ENCODE measurements at places on chromosomes 3 and 15.

- no peak for DNase-seq
These were observed 17.3 kb downstream of the STIMATE start for GRCh38 chr3:52880047-52880446.

- no peak for DNase-seq
These were observed 79.4 kb upstream of the VEPH1 start for GRCh38 chr3:157582637-157582973.

GRCh38 chr3:159273070-159273469 is 471.2 kb downstream of the MFSD1 start:
- no peak for DNase-seq

DNA sequence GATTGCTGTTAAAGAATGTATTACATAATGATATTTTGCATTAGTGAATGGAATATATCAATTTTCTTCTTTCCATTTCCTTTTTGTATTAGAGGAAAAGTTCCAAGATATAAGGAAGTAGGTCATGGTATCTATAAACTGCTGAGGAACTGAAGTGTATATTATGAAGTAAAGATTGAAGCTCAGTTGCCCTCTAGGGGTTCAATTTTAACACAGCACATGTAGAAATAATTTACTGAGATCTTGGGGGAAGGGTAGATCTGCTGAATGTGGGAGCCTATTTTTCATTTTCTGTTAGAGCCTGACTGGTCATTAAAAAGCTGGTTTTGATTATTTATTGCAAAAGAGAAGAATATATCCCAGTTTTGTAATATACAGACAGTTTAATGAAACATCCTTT is 45.2 kb downstream of the CMC1 start:
- no peak for DNase-seq

DNA sequence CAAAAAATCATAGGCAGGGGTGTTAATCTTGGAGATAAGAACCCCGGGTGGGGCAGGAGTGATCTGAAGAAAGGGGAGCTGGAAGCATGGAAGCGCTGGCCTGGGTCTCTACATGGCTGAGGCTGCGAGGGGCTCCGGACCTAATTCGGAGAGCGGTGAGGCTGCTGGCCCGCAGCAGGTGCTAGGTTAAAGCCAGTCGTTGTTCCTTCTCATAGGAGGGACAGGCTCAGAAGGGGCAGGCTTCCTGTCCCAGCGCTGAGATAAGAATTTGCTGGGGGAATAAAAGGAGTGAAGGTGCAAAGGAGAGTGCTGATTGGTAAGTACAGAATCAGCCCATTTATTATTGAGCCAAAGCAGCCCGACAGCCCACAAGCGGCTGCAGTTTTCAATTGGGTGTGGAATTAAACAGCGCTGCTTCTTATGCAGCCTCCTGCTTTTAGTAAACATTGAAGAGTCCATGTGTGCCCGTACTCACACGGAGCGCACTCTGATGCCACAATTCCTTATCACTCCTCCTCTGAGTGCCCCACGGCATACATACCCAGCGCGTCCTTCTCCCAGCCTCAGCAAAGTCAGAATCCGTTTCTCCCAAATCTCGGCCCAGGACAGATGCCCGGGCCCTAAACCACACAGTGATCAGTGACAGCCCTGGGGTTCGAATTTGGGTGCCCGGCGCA is 17.1 kb downstream of the CHST13 start:
- DNase-seq = no peak

DNA sequence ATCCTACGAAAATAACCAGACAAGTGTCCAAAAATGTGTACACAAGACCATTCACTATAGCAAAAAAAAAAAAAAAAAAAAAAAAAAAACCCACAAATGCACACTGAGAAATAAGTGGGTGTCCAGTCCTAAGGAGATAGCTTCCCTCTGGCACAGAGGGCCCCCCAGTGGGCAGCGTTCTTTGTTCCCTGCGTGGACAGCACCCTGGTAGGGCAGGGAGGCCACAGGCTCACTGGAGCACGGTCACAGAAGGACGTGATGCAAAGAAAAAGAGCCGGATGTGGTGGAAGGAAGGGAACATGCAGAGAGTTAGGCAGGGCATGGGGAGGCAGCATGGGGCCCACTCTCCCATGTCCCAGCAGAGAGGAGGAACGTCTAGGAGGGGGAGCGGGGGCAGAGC is 210.7 kb upstream of the NSMCE3 start:
- no peak for DNase-seq

- DNase-seq = no peak
These were observed 52.3 kb downstream of the CRTAP start for GRCh38 chr3:33166095-33166494.

- DNase-seq = peak; percentile 79
These were observed 911 bp downstream of the RFTN1 start for GRCh38 chr3:16512435-16513140.

- no peak for DNase-seq
These were observed 41.7 kb upstream of the PCSK6 start for GRCh38 chr15:101531170-101531569.

- DNase-seq = no peak
These were observed 599.2 kb upstream of the ROBO1 start for GRCh38 chr3:80366808-80367548.

- no peak for DNase-seq
These were observed 21.6 kb downstream of the CHRNA3 start for GRCh38 chr15:78599189-78599588.

- no peak for DNase-seq
These were observed 27.7 kb downstream of the PTH1R start for GRCh38 chr3:46905213-46905560.

- DNase-seq = peak; percentile 66
These were observed 10.2 kb upstream of the KCNMB3 start for GRCh38 chr3:179260949-179261765.

DNA sequence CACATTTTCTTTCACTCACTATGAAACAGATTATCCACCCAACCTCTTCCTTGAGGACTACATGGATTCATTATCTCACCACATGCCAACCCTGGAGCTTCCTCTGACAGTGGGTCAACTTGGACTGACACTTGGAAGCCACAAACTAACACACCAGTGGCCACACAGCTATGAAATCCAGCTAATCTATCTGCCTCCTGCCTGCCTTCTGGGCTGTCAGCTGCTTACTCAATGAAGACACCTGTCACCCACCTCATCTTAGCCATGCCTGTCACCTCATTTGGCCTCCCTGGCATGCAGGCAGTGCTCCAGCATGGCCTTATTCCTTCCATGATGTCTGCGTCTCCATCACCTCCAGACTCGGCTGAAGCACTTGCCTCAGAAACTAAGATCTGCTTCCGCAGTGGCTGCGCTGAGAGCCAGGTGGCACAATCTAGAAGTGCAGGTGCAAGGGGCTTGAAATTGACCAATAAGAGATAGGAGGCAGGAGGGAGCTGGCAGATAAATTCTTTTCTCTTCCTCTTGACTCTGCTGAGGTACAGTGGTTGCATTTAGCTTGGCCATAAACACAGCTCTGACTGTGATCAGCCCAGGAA is 105.2 kb upstream of the RNF7 start:
- DNase-seq = no peak

GRCh38 chr3:75042941-75043340 is 428.5 kb upstream of the CNTN3 start:
- DNase-seq = no peak

DNA sequence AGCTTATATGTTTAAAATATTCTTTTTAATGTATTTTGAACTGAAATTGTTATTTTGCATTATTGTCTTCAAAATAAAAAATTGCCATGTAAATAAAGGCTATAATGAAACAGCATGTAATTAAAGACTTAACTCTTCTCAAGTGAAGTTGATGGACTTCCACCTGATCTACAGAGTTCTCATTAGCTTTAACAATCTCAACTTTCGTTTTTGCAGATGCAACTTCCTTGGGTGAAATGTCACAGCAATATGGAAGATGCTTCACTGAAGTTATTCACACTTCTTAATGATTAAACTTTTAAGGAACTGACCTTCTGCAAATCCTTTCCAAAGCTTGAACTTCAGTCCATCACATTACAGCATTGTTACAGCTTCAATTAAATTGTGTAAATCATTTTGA is 63.6 kb downstream of the OSTN start:
- DNase-seq = no peak

DNA sequence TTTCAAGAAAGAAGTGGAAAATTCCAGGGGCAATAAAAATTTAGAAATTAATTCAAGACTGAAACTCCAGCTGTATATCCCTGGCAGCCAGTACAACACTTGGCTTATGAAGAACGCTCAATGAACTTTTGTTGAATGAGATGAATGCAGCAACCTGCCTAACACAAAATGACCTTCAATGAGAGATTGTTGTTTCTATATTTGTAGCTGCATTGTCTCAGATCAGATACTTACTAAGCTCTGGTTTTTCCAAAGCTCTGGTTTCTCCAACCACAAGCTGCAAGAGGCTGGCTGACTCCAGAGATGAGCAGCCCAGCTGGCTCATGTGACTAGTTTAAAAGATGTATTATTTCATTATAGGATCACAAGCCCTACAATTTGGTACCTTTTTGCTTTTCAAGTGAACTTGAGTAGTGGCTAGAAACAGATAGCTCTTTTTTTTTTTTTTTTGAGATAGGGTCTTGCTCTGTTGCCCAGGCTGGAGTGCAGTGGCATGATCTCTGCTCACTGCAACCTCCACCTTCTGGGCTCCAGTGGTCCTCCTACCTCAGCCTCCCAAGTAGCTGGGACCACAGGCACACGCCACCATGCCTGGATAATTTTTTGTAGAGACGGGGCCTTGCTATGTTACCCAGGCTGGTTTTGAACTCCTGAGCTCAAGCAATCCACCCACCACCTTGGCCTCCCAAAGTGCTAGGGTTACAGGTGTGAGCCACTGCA is 57.4 kb downstream of the UMPS start:
- DNase-seq = no peak

GRCh38 chr3:120604784-120605183 is 8.6 kb downstream of the NDUFB4 start:
- DNase-seq = no peak

GRCh38 chr3:54433846-54434245 is 311.5 kb downstream of the CACNA2D3 start:
- DNase-seq = no peak

DNA sequence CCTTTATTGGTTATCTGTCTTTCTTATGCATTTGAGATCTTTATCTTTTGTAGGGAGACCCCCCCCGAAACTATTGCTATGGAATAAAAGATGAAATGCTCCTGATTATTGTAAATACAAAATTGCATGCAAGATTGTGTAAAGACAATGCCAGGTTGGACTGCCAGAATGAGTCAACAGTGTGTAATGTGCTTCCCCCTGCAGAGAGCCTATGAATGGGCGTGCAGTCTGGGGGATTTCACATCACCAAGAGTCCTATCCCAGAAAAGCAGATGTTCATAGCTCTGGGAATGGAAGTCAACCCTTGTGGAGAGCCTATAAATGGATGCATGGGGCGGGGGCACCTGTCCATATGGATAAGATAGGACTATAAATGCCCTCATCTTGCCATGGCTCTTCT is 584.3 kb downstream of the NSUN3 start:
- no peak for DNase-seq

DNA sequence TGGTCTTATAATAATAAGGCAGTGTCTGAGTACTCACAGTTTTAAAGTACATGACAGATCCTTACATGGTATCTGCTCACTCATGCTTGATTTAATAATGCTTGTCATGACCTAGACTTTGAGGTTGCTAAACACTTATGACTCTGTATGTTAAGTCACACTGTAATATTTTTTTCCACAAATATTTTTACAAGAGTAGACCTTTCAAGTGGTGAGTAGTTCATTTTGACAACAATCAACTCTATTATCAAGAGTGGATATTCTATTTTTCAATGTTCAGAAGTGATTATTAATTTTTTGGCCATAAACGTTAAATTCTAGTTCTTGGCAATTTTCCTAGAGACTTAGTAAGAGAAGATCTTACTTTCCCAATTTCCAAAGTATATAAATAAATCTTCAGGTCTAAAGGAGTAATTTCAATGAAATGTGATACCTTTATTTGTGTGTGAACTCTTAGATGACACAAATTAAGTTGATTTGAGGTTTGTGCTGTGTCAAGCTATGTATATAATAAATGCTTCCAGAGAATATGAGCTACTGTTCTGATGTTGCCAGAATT is 104.5 kb downstream of the NLGN1 start:
- no peak for DNase-seq

- no peak for DNase-seq
These were observed 17.3 kb downstream of the TRPM1 start for GRCh38 chr15:31084176-31084575.

GRCh38 chr3:190165253-190165652 is 44.6 kb upstream of the P3H2 start:
- no peak for DNase-seq

DNA sequence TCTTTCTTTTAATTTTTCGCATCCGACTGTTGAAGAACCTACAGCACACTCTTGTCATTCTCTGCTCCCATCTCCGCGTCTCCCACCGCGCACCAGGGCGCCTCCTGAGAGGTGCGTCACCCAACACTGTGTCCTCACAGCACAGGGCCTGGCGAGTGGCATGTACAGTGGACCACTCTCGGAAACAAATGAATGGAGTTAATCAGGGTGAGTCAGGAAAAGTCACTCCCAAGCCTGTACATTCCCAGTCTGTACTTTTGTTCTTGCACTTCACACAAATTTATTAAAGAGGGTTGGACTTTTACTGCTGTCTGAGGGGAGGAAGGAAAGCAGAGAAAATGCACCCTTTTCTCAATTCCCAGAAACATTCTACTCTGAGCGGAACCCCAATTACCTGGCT is 625 bp downstream of the COL6A6 start:
- DNase-seq = no peak

GRCh38 chr3:192825216-192825615 is 92.4 kb downstream of the MB21D2 start:
- no peak for DNase-seq

GRCh38 chr3:15997274-15997943 is 177.1 kb upstream of the GALNT15 start:
- DNase-seq = no peak

- no peak for DNase-seq
These were observed 596.7 kb downstream of the FGF12 start for GRCh38 chr3:192130534-192131132.

- no peak for DNase-seq
These were observed 28.7 kb upstream of the PFN2 start for GRCh38 chr3:149999421-149999820.

DNA sequence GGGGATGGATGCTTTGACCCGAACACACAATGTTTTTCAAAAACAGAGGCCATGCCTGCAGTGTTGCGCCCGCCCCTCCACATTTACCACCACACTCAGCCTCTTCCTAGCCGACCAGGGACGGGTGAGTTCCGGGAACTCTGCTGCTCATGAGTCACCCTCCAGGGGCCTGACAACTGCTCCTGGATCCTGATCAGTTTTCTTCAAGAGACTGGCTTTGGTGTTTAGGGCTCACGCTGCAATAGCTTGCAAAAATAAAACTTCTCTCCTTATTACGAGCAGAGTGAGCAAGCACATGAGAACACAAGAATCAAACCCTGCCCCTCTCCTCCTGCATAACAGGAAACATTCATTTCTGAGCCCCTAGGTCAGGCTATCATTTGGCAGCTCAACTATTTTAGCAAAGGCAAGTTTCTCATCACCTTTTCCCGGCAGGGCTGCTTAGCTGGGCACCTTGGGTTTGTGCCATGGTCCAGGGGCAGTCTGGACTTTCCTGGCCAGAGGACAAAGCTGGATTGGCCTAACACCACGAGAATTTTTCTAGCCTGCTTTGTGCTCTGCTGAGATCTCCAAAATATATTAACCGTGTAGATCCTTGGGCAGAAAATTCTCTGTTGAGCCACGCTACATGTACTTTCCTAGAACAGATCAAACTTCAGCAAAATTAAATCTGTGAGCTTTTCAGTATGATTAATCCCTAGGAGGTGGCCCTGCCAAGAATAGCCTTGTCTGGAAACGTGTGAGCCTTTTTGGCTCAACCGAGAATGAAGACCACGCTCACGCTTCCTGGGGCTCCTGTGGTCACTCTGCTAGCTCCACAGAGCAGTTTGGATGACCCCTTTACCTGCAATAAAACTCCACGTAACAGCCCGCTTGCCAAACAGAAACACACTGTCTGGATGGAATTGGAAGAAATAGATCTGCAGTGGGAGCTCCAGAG is 52.7 kb upstream of the SPATA12 start:
- DNase-seq = no peak

Measured in stimulated activated naive B cell treated with anti-CD40 and anti-IgM and Interleukin-4, amounts not matched to agents 10 μg/mL and 1 μg/mL and 100 μg/mL, for 72 hours (primary cell).